ENCODE measurements at places on chromosomes 6 and 20.
A peak's percentile ranks its signal among the peaks of the same experiment; 100 is the strongest.

DNA sequence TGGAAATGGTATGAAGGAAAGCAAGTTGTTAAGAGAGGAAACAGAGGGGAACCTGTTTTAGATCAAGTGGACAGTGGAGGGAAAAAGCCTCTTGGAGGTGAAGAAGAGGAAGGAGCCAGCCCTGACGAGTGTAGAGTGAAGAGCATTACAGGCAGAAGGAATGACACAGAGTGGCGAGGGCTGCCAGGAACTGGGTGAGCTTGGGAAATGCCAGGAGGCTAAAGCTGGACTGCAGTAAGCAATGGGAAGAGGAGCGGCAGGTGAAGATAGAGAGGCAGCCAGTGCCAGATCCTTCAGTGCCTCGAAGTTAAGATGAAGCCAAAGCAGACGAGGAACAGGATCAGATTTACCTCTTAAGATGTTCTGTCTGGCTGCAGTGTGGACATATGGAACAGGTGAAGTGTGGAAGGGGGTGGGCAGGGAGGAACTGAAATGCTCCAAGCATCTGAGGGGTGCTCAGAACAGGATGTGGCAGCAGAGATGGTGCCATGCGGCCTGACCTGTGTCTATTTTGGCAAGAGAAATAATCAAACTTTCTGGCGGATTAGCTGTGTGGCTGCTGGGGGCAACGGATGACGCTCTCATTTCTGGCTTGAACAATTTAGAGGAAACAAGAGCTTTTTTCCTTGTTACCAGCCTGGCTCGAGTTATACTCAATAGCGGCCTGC is 748.4 kb downstream of the PTPRT start:
- no peak for DNase-seq

- no peak for DNase-seq
These were observed 15.1 kb downstream of the PCK1 start for GRCh38 chr20:57576002-57576401.

DNA sequence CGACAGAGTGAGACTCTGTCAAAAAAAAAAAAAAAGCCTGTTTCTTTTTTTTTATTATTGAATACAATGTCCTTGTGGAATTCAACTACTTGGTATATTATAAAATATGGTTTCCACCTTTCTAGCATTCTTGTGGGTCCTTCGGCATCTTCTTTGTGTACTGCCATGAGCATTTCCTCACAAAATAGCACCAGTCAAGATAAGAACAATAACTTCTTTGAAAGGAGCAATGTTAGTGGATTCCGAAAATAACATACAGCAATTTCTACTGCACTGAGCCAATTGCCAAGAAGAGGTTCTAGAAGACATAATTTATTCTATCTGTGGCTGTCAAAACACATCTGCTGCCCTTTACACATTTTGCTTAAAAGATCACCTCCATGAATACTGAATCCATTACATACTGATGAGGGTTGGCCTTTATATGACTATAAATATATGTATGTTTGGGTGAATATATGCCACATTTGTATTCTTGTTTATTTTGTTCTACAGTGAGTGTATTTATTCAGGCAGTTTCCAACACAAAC is 19.1 kb upstream of the SPTLC3 start:
- no peak for DNase-seq

- DNase-seq, result no peak
These were observed 3.9 kb downstream of the APOBEC2 start for GRCh38 chr6:41056768-41057490.

GRCh38 chr6:156943166-156943565 is 166.0 kb downstream of the ARID1B start:
- peak; percentile 49 for DNase-seq

DNA sequence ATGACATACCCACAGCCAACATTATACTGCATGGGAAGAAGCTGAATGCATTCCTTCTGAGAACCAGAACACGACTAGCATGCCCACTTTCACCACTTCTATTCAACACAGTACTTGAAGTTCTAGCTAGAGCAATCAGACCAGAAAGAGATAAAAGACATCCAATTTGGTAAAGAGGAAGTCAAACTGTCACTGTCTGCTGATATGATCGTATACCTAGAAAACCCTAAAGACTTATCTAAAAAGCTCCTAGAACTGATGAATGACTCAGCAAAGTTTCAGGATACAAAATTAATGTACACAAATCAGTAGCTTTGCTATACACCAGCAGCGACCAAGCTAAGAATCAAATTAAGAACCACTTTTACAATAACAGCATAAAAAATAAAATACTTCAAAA is 60.5 kb downstream of the EYS start:
- DNase-seq, result no peak

DNA sequence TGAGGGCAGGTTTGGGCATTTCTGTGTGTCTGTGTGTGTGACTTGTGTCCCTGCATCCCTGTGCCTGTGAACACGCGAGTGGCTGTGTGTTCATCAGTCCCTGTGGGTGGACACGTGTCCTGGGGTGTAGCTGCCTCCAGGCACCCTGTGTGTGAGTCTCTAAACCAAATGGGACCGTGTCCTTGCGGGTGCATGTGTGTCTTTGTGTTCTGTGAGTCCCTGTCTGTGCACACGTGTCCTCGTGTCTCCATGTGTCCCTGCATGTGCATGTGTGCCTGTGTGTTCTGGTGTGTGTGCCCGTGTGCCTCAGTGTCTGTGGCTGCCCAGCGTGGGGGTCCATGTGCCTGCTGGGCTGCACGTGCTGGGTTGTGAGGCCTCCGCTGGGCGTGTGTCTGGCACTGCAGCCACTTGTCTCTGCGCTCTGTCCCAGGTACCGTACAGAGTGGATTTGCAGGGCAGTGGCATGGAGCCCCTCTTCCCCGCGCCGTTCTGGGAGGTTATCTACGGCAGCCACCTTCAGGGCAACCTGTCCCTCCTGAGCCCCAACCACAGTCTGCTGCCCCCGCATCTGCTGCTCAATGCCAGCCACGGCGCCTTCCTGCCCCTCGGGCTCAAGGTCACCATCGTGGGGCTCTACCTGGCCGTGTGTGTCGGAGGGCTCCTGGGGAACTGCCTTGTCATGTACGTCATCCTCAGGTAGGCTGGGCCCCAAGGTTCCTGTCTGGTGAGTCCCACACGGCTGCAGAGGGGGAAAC is 8.2 kb upstream of the LKAAEAR1 start:
- DNase-seq, result no peak

DNA sequence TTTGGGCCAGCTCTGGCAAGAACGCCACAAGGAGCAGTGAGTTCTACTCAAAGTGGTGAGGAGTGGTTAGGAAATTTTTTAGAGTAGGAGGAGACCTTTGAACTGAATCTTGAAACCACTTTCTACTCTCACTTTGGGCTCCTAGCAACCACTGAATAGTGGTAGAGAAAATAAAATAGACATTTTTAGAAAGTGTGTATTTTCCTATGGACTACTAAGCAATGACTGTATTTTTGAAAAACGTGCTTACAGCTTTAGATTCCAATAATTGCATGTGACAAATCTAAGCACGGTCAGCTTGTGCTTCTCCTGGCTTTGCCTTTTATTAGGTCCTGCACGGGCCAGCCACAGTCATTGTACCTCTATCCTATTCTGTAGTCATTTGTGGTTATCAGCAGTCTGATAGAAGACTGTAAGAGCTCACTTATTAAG is 8.7 kb upstream of the IFNGR1 start:
- no peak for DNase-seq

GRCh38 chr20:54127855-54128574 is 45.8 kb downstream of the CYP24A1 start:
- no peak for DNase-seq

DNA sequence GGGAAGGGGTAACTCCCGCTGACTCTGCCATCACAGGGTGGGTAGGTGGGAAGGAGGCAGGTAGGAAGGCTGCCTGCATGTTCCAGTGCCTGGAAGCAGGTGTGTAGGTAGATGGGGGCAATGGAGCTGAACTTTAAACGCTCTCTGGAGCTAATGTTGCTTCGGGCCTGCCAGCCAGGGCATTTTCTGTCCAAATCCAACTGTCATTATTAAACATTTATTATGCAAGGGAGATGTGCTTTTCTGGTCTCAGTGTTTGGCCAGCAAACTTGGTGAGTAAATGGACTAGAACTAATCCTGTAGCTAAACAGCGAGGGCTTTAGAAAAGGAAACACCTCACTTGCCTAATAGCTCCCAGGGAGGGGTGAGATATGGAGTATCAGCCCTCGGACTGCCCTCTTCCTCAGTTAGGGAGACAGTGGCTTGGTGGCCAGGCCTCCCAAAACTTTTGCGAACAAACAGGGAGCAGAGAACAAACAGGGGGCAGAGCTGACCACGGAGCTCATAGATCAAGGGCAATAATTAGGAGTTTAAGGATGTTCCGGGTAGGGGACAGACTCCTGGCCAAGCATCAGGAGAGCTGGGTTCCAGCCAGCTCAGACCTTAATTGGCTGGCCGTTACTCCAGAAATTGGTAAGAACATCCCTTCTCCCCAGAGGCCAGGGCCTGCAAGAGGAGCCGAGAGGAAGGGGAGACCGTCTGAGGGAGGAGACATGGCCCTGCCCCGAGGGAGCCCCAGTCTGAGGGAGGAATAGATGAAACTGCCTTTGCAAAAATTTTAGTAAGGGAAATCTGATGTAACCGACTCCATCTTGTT is 131.1 kb downstream of the VEGFA start:
- DNase-seq, result peak; percentile 79

DNA sequence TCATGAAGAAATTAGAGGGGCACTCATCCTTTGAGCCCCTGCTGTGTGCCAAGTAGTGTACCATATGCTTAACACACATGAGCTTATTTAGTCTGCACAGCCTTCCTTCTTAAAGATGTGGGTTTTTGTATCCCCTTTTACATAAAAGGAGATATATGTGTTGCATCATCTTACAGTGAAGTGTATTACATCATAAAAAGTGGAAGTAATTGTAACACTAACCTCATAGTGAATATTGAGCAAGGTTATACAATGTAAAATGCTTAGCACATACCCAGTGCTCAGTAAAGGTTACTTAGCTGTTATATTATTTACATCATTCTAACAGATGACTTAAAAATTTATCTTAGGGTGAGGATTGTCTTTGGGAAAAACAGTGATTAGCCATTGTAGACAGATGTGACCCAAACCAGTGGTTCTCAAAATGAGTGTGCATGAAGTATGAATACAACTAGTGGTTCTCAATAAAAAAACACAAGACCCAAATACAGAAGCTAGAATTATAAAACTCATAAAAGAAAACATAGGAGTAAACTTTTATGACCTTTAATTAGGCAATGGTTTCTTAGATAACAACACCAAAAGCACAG is 3.8 kb upstream of the PIGU start:
- DNase-seq, result no peak

- no peak for DNase-seq
These were observed 60.7 kb upstream of the LAMA2 start for GRCh38 chr6:128822271-128822670.

GRCh38 chr6:87907521-87907920 is 140.1 kb upstream of the SPACA1 start:
- no peak for DNase-seq

- no peak for DNase-seq
These were observed 291.8 kb downstream of the FOXC1 start for GRCh38 chr6:1901556-1901955.

DNA sequence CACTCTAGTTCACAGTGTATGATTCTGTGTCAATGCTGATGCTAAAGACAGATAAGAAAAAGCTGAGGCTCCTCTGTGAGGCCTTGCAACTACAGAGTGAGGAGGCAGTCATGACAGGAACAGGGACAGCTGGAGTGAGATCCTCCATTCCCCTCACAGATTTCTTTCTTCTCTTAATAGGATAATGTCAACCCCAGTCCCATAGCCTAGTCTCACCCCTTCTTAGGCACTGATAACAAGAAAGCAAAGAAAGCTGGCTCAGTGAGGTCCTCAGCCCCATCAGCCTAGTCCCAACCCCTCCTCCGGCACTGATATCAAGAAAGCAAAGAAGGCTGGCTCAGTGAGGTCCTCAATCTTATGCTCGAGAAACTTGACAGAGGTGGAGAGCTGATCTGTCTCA is 2.1 kb upstream of the PTCHD4 start:
- DNase-seq, result no peak

GRCh38 chr6:116382587-116382986 is 11.8 kb downstream of the DSE start:
- DNase-seq, result no peak

DNA sequence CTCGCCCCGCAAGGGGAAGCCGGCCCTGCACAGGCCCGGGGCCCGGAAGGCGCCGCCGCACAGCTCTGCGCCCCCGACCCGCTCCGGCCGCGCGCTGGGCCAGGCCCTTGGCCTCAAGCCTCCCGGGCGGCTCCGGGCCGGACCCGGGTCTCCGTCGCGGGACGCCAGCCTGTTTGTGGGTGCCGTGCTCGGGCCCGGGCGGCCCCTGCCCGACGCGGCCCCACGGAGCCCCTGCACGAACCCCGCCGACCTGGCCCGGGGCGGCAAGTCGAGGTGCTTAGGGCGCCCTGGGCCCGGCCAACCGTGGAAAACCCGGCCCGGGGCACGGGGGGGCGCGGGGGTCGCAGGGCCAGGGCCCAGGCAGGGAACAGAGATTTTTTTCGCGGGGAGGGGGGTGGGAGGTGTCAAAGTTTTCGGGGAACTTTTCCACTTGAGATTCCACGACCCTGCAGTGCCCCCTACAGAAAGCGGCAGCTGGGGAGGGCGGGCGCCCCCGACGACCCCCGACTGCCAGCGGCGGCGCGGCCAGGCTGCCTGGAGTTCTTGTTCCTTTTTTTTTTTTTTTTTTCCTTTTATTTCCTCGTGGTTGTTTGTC is 805 bp upstream of the STX16 start:
- no peak for DNase-seq

GRCh38 chr6:17313971-17314370 is 32.8 kb downstream of the RBM24 start:
- DNase-seq, result no peak

GRCh38 chr6:35400111-35400510 is 52.0 kb upstream of the FANCE start:
- no peak for DNase-seq

DNA sequence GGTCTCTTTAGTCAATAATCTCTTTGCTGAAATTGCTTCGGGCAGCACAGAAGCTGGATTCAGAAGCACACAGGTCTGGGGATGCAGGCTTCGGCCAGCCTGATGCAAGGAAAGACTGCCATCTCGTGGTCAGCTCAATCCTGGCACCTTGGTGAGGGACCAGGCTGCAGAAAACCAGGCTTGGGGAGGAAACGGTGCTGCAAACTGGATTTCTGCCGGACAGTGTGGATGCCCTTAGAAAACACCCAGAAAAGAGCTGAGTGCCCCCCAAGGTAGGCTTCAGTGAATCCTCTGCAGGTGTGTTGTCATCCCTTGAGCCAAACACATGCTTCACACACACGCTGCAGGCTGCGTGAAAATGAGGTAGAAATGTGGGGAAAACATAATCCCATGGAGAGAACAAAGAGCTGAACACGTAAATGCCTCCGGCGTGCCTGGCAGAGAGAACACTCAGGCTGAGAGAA is 89.8 kb upstream of the PAX1 start:
- DNase-seq, result peak; percentile 86

GRCh38 chr6:2485116-2485515 is 239.7 kb upstream of the GMDS start:
- DNase-seq, result no peak
